ENCODE measurements at places on chromosomes 3 and 15.
A peak's percentile ranks its signal among the peaks of the same experiment; 100 is the strongest.

DNA sequence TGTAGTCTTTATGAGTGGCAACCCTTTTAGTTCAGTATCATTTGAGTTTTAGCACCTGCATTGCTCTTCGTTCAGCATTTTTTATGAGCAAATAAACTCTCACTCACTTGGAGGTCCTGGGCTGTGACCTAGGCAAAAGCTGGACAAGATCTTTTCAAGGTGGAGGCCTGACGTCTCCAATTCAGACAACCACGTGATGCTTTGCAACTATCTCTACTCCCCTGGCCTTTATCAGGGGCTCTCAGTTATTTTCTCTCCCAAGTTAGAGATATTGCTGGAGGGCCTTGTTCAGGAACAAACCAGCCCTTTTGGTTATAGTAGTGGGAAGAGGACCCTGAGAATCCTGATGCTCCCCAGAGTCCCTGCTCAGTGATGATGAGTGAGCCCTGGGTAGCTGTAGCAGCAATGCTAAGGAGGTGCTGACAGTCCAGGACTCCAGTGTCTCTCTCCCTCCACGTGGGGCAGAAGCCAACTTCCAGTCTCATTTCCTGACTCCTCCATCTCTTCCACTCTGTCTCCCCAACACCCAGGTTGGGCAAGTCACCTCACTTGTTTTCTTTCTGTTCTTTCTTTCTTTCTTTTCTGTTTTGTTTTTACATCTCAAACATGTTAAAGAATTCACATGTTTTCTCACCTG is 30.4 kb downstream of the HAPLN3 start:
- no peak for DNase-seq

GRCh38 chr3:150901793-150902192 is 3.4 kb downstream of the MINDY4B start:
- no peak for DNase-seq

- no peak for DNase-seq
These were observed 40.2 kb upstream of the ZBTB20 start for GRCh38 chr3:115187149-115187757.

- DNase-seq, result no peak
These were observed 23.8 kb downstream of the ZNF654 start for GRCh38 chr3:88082854-88083253.

DNA sequence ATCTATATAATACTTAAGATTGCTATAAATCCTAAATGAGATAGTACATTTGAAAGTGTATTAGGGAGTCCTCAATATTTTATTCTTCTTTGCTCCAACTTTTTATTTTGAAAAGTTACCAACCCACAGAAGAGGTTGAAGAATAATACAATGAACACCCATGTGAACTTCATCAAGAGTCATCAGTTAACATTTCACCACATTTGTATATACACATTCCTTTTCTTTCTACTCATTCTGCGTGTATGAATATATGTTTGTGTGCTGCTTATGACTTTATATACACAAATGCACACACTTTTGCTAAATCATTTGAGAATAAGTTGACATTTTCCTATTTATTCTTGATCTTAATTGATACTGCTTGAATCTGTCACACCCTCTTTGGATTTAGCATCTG is 193.3 kb upstream of the CGNL1 start:
- DNase-seq, result no peak

GRCh38 chr3:98223907-98224672 is 40.0 kb upstream of the OR5H6 start:
- DNase-seq, result no peak

DNA sequence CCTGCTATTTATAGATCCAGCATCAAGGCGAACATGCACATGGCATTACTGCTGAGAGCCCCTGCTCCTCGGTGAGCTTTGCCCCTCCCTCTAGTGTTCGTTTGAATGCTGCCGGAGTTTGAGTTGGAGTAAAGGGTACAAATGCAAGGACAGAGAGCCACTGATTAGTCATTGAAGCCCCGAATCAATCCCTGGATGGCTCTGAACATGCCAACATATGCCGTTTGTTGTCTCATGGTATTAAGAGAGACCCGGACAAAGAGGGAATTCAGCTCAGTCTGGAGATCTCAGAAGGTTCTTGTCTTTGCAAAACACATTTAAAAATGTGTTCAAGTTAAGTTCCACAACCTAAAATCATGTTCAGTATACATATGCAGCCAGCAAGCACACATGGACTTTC is 789.2 kb upstream of the NR2F2 start:
- no peak for DNase-seq

DNA sequence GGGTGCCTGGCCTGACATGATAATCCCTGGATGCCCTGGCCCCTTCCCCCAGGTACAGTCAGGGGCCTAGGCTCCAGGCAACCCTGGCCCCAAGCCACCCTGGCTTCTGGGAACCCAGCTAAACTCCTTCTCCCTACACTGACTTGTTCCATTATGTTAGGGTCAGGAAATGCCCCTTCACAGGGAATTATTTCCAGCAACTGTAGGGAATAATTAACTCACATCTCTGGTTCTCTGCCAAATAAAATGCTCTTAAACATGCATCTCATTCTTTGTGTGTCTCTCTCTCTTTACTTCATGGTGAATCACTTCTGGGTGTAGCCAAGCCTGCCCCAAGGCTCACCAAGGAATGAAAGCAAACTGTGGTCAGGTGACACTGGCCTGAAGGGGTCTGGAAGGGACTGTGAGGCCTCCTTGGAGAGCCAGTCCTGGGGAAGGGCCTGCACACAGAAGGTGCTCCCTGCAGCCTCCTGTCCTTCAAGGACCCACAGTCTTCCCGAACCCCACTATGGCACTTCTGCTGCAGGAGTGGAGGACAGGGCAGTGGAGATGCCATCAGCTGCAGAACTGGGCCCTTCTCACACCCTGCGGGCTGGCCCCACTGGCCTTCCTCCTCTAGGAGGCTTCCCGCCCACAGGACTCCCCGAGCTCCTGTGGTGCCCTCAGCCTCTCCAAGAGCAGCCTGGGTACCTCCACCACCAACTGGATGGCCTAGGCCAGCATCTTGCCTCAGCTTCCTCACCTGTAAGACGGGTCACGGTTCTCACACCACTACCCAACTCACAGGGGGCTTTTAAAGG is 17.6 kb downstream of the TKT start:
- DNase-seq, result peak; percentile 89

DNA sequence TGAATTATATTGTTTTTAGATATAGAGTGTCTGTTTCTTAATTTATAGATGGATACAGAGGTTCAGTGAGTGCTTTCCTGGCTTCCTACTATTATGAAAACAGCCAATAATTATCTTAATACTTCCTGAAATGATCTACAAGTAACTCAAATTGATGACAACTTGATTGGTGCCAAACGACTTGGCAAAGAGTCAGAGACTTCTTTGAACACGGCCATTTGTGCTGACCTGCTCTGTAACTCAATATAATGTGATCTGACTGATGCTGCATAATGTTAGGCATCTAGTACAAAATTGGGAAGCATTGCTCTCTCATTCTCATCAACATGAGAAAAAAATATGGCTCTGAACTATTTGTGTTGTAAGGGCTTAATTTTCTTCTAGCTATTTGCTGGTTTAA is 193.9 kb downstream of the DIPK2A start:
- DNase-seq, result no peak

GRCh38 chr3:185739264-185739701 is 85.6 kb downstream of the IGF2BP2 start:
- DNase-seq, result no peak

DNA sequence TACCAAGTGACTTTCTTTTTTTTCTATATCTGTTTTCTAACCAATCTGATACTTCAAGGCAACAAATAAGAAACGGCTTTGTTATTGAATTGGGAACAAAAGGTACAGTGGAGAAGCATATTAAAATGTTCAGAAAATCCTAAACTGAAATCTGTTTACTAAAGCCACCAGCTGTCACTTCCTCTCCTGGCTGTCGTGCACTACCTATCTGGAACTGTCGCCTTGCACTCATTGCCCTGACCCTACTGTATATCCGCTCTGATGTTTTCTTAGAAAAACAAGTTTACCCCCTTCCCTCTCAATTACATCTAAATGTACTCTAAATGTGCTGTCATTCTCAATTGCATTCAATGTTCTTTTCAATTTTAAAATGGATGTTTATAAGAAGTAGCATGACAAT is 439.8 kb upstream of the ARRDC4 start:
- DNase-seq, result no peak

DNA sequence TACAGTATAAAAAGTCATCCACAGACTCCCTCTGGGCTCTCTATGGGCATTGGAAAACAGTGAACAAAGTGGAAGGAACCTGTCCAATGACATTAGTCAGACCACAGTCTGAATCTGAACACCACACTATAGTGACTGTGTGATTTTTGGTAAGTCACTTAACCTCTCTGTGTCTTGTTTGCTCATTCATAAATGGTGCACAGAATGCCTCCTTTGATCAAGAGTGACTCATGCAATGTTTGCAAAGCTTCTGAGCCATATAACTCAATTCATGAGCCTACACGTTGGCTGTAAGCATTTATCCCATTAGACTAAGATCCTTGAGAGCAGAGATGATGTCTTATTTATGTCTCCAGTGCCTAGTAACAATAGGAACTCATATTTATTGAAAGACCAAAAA is 46.7 kb downstream of the SV2B start:
- DNase-seq, result peak; percentile 19

GRCh38 chr3:160170409-160171370 is 54.5 kb upstream of the C3orf80 start:
- no peak for DNase-seq

GRCh38 chr3:21524133-21524532 is 226.9 kb downstream of the ZNF385D start:
- no peak for DNase-seq

GRCh38 chr15:90047956-90048575 is 46.9 kb downstream of the ZNF710 start:
- no peak for DNase-seq

DNA sequence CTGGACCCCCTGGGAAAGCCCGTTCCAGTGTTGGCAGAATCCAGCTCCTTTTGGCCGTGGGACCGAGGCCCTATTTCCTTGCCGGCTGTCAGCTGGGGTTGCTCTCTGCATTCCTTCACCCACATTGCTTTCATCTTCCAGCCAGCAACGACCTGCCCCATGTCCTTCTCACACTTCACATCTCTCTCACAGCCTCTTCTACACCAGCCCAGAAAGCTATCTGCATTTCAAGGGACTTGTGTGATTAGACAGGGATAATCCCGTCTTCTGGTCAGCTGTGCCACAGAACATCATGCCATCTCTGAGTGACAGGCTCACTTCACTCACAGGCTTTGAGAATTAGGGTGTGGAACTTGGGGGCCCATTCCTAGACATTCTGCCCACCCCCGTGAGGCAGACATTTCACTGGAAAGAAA is 16.4 kb downstream of the EFCC1 start:
- no peak for DNase-seq

GRCh38 chr15:67303490-67304363 is 49.1 kb downstream of the IQCH start:
- peak; percentile 4 for DNase-seq
